Activated gamma-delta T cell treated with Interleukin-2 at 50 U/mL for 16 hours (primary cell): ENCODE measurements at places on chromosomes 1 and 21.

GRCh38 chr1:119286587-119287181 lies 81.9 kb upstream of the HAO2 start:
- no peak for DNase-seq

DNA sequence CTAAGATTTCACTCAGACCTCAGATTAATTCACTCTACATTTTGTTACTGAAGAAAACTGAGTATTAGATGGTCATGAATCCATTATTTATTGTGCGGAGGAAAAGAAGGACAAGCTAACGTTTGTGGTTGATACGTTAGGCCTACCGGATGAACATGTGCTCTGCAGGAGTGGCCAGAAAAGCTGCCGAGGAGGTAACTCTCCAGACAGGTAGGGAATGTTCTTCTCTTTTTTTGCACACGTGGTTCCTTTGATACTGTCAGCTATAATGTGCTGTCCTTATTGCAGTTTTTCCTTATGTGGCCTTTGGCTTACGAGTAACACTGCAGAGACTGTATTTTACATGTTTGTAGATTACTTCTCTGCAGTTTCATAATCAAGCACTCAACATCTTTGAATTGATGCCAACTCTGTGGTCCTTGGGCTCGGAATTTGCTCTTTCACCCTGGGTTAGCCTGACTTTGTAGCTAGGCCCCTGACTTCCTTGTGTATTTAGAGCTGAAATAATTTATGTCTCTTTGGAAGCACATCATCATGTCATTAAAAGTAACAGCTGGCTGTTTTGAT lies 13.6 kb downstream of the MTR start:
- DNase-seq = no peak

DNA sequence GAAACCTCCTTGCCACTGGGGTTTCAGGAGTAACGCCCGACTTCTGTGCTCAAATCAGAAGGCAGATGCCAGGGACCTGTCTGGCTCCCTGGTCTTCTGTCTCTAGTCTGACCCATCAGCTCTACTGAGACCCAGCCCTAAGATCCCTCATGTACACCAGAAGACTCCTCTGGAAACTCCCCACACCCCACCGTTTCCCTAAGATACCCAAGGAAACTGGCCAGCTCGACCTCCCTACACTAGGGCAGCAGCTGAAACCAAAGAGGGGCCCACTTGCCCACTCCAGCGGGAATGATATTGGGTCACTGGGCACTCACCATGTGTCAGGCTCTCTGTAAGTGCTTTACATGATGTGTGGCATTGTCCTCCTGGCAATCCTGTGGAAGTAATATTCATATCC lies 469 bp upstream of the S100A16 start:
- DNase-seq = no peak

- DNase-seq = no peak
These were observed 12.5 kb upstream of the SRM start for GRCh38 chr1:11072216-11072917.

DNA sequence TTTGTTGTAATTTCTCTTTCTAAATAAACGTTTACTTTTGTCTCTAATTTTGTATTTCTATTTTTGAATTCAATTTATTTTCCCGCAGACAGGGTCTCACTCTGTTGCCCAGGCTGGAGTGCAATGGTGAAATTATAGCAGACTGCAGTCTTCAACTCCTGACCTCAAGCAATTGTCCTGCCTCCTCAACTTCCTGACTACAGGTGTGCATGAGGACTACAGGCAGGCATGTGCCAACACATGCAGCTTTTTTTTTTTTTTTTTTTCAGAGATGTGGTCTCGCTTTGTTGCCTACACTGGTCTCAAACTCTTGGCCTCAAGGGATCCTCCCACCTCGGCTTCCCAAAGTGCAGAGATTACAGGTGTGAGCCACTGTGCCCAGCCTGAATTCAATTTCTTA lies 36.7 kb upstream of the IL20 start:
- DNase-seq = no peak

GRCh38 chr1:119613769-119614720 lies 34.0 kb downstream of the ZNF697 start:
- DNase-seq = peak; percentile 41

DNA sequence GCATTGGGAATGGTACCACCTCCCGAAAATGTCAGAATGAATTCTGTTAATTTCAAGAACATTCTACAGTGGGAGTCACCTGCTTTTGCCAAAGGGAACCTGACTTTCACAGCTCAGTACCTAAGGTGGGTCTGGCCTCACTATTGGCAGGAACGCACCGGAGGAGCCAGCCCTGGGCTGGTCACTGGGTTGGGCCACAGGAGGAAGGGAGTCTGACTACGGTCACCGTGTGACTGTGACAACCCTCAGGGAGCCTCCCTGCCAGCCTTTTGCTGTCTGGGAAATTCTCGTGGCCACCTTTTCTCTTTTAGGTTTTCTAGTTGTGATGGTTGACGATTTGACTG lies 2.2 kb downstream of the IL10RB start:
- no peak for DNase-seq

DNA sequence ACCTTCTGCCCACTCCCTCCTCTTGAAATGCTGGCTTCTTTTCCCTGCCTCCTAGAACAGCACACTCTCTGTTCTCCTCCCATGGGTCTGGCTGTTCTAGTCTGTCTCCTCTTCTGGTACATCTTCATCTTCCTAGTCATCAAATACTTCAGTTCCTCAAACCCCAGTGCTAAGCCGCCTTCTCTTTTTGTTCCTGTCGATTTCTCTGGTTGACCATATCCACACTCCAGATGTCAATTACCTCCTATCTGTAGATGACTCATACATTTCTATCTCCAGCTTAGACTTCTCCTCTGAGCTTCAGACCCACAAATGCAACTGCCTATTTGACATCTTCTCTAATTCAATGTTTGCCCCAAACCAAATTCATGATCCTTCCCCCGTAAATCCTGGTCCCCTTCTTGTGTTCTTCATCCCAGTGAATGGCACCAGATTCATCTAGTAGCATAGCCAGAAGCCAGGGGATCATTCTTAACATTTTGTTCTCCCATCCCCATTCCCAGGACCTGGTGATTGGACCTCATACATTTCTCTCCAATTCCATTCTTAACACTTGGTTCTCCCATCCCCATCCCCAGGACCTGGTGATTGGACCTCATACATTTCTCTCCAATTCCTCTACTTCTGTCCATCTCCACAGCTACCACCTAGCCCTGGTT lies 35.9 kb downstream of the USP24 start:
- DNase-seq = no peak
